CD8-positive, alpha-beta T cell (primary cell): ENCODE measurements at places on chromosomes 4 and X.

DNA sequence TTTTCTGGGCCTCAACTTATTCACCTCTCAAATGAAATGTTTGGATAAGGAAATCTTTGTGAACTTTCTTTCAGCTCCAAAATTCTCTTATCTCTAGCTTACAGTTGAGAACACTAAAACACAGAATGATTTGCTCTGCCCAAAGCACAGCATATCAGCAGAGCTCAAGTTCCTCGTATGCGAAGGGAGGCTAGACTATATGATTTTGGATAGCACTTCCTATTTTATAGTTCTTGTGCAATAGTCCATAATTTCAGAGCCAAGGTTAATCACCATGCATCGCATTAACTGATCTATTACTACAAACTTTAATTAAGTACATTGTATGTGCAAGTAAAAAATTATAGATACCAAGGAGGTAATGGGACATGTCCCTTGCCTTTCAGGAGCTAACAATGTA is 27.0 kb upstream of the KLHL13 start:
- no peak for DNase-seq

DNA sequence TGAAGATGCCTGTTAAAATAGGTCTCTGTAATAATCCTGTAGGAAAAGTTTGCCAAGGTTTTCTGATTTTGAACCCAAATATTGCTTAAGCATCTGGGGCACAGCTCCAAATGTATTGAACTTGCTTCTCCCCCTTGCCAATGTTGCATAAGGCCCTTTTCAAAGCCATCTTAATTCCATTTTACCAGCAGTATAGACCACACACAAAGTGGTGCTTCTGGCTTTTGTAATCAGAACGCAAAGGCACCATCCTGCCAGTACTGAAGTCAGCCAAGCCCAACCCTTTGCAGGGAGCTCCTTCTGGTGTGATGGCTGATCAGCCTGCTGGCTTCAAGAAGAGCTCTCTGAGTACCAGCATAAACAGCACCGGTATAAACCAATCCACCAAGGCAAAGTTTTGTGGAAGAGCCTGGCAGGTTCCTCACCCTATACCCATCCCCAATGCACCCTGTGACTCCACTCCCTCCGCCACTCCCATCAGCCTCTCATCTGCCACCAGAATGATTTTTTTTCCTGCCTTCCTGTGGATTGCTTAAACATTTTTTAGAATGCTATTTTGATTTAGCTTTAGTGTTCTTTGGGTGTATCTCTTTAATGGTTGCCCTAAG is 39.2 kb upstream of the USP9X start:
- DNase-seq = no peak

DNA sequence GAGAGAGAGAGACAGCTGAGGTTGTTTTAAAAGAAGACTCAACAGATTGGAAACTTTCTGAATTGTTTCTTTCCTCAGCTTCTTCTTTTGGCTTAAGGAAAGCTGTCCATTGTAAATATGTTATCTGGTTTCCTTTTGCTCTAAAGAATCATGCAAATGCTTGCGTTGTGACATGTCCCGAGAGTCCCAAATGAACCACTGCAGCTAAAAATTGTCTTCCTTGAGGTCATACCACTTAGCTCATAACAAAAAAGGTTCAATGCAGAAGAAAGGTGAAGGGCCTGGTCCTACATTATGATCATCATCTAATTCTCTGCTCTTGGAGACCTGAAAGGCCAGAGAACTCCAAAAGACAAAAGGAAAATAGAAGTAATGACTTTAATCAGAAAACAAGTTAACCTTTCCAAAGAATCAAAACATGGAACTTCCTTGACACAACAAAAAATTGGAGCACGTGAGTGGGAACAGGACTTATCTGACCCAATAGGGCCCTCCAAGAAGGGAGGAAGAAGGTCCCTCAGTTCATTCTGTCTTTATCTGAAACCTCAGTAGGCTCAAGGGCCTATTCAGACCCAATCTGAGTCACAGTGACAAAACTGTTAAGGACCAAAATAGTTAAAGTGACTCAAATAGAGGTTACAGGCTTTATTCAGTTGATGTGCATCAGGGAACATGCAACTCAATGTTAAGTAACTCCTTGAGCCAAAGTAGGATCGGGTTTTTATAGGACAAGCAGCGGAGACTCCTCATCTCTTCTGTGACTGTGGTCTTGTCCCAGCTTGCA is 14.7 kb upstream of the VSIG1 start:
- DNase-seq = no peak

DNA sequence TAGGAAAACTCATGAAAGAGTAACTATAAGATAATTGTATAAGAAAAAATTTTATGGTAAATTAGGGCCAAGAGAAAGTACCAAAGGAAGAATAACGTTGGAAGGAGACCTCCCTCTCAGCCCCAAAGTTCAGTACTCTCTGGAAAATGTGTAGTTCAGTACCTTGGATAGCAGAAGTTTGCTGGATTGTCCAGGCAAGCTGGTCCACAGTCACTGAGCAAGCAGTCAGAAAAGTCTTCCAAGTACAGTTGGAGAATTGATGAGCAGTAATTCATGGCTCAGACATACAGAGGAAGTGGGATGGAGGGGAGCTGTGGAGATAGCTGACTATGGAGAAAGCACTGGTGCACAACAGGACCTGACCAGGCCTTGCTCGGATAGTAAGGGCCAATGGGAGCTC is 598.2 kb upstream of the NDST4 start:
- no peak for DNase-seq

DNA sequence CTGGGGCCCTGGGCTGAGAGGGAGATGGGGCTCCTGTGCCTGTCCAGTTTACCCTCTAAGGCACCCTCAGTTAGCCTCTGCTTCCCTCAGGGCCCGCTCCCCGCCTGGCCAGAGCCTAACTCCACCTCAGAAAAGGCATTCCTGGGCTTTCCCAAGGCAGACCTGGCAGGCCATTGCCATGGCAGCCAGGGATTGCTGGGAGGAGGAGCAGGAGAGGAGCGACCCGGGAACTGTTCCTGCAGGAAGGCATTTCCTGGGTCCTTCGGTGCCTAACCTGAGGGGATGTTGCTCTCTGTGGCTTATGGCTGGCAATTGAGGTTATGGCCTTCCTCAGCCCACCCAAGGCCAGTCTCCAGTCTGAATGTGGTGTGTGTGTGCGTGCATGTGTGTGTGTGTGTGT is 131.3 kb downstream of the PJA1 start:
- no peak for DNase-seq

- no peak for DNase-seq
Measured at GRCh38 chr4:77665381-77666069, 59.9 kb downstream of the CXCL13 start.

DNA sequence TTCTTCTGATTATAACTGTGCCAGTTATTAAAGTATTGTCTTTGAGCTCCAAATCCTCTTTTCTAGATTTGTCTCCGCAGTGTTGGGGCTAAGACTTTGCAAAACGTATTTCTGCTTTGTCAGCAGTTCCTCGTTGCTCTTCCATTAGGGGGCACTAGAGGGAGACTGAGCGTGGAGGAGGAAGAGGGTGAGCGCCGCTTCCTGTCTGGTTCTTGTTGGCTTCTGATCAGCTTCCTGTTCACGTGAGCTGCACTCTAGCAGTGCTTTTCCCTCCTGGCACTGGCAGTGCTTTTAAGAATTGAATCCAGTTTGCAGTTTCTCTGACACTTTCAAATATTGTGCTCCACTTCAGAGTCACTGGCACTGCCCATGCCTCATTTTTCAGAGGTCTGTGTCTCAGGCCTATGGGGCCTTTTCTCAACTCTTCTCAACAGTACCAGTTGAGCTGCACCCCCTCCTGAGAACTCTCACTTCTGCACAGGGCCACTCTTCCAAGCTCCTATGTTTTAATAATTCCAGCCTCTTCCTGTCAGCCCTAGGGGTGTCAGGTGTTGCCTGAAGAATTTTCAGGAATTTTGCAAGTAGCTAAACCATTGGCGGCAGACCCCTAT is 54.4 kb upstream of the LCORL start:
- DNase-seq = no peak

GRCh38 chrX:37959212-37960021 is 46.9 kb upstream of the SYTL5 start:
- DNase-seq = no peak

- no peak for DNase-seq
Measured at GRCh38 chrX:66013194-66013816, 26.6 kb downstream of the VSIG4 start.

DNA sequence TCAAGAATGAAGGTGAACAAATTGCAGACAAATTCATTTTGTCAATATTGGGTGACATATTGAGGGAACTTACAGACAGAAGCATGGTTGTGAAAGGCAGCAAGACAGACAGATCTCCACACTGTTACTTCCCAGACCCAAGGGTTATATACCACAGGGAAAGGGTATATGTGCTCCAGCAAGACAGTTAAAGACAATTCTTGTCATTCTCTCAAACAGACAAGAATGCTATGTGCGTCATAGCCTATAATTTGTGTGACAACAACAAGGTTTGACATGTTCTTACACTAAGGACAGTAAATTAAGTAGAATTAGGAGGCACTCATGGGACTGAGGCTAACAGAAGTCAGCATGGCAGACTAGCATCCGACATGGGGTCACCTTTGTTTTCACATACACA is 214.3 kb downstream of the INPP4B start:
- DNase-seq = no peak

DNA sequence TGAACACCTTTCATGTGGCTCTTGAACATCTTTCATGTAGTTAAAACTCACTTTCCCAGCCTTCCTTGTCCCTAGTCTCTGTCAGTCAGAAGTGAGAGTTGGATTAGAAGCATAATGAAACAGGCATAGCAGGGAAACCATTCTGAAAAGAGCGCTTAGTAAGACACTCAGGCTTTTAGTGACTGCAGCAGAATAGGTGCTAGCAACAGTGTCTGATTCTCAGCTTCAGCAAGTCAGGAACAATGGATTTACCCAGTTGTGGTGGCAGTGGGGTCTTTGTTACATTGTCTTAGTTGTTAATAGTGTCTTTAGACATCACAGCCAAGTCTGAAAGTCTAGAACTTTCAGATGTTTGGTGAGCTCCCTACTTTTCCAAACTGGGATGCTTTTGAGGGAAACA is 177.1 kb upstream of the PCDH7 start:
- no peak for DNase-seq

DNA sequence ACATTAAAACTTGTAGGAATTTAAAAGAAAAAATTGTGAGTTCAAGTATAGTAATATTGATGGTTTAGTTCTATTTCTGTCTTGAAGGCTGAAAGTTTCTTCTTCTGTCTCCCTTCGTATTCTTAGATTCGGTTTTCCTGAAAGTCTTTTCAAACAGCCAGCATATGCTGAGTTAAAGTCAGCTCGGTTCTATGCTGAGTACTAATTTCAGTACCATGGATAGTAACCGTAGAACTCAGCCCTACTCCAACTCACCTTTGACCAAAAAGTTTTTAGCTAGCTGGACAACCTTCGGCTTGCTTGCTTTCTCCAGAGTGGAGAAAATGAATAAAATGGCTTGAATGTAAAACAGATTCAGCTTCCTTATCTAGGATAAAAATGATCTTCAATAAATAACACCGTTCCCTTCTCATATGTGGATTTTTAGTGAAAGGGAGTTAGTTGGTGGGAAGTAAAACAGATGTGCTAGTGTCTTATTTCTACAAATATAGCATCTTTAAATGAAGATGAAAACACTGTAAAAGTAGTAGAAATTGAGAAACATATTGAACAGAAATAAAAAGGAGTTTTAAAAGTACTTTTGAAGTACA is 5.2 kb downstream of the POU4F2 start:
- no peak for DNase-seq

DNA sequence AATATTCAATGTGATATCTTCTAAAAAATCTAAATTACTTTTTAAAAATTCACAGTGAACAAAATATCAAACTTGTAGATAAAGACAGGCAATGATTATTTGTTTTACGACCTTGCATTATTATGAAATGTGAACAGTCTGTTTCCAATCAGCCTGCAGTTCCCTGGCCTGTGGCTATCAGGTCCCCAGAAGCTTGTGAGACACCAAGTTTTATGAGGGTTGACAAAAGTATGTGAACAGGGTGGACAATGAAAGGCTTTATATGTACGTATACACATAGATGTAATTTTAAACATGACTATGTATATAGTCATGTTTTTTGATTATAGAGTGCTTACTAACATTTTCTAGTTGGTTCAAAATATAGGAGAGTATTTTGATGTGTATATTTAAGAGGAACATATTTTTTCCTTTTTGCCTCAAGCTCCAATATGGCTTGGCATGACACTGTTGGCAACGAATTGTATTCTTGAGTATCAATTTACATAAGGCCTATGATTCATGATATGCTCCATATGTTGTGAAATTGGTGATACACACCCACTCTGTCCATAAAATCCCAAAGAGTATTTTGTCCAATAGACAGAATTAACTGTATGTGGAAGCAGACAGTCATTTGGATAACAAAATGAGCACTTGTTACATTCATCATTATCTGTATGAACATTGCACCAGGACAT is 55.7 kb downstream of the BTC start:
- no peak for DNase-seq

DNA sequence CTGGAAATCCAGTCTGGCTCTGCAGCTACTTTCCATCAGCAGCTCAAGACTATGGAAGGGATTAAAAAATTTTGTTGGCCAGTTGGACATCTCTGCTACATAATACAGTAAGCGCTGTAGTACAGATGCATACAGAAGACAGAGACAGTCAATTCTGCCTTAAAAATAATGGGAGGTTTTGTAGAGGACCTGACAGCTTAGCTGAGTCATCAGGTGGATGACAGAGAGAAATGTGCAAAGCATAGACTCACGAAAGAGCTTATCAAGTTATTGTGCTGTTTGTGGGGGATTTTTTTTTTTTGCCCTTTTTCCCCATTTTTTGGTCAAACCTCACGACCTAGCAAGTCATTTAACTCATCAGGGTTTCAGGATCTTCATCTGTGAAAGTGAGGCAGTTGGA is 149.0 kb upstream of the SCML1 start:
- no peak for DNase-seq

- DNase-seq = no peak
Measured at GRCh38 chr4:25486171-25486570, 109.1 kb downstream of the ANAPC4 start.

DNA sequence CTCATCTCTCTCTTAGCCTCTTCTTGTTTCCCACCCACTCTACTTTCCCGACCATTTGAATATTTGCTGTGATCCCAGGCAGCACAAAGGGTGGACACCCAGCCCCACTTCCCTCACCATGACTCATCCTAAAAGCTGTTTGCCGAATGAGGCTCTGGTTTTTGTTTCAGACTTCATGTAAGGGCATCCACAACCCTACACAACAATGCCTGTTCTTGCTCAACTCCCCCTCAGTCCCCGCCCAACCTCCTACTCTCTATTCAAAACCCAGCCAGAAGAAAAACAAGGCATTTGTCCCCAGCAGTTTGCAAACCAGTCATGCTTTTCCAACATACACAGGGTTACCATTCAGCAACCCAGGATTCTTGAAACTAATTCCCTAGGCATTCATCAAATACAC is 516.5 kb upstream of the CNKSR2 start:
- no peak for DNase-seq

DNA sequence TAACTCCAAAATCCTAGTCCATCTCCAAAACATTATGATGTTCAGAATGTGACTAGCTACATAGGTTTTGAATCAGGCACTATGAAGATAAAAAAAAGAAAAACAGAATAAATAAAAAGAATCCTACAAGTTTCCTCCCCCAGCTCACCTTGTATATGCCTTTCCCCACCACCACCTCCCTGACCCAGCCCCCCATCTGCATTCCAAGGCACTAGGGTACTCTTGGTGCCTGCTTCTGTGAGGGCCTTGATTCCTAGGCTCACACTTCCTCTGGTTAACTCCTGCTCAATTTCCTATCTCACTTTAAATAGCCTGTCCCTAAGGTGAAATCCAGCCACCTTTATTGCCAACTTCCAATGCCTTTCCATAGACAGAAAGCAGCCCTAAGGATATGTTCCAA is 178.7 kb upstream of the ATOH1 start:
- no peak for DNase-seq
